OCI-LY7 (cell line): ENCODE measurements at places on chromosomes 1 and 21. TPM values are rescaled to one million over a fixed set of nuclear protein-coding genes. Genes with fewer than 3 reads are reported as not detected.
A peak's percentile ranks its signal among the peaks of the same experiment; 100 is the strongest.

Gene SFN
- 1.8 and 3.9 TPM in 2 replicates for total RNA-seq

DNA sequence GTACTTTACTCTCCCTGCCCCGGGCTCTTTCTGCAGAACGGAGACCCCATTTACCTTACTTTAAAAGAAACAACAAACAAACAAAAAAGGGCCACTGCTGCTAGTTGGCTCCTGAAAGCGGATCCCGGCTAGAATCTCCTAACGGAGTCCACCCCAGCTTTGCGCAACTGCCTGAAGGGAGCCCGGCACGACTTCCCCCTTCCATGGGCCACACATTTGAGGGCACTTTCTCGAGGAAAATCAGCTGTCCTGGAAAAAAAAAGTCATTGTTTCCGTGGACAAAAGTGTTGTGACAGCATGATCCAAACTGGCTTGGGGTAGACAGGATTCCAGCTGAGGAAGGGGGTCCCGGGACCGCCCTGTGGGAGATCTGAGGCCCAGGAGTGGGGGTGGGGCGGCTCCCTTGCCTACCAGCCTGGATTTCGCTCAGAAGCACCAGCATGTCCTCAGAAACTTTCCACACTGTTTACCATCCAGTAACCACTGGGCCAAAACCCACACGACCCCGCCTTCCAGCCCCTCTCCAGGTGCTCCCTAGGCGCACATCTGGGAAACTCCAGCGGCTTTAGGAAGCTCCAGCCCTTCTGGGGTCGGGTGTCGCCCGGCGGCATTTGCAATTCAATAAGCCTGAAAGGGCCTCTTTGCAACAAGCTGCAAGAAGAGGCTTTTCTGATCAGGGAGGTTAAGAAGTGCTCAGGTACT lies 4.8 kb downstream of the RIPK4 start:
- DNase-seq = no peak

- no peak for DNase-seq
Observed at GRCh38 chr1:154840269-154841176, 29.6 kb downstream of the KCNN3 start.

- no peak for DNase-seq
Observed at GRCh38 chr1:28358716-28359115, 10.8 kb upstream of the PHACTR4 start.

- peak; percentile 87 for DNase-seq
Observed at GRCh38 chr1:2194898-2195673, 514 bp upstream of the FAAP20 start.

Gene RHOU
- not detected in 2 replicates for total RNA-seq

- DNase-seq = no peak
Observed at GRCh38 chr1:118481126-118481525, 296.1 kb upstream of the SPAG17 start.

Gene LRRC7
- not detected in 2 replicates for total RNA-seq

Gene OR10X1
- not detected in 2 replicates for total RNA-seq

- DNase-seq = peak; percentile 29
Observed at GRCh38 chr1:59290193-59290949, 6.5 kb upstream of the FGGY start.

DNA sequence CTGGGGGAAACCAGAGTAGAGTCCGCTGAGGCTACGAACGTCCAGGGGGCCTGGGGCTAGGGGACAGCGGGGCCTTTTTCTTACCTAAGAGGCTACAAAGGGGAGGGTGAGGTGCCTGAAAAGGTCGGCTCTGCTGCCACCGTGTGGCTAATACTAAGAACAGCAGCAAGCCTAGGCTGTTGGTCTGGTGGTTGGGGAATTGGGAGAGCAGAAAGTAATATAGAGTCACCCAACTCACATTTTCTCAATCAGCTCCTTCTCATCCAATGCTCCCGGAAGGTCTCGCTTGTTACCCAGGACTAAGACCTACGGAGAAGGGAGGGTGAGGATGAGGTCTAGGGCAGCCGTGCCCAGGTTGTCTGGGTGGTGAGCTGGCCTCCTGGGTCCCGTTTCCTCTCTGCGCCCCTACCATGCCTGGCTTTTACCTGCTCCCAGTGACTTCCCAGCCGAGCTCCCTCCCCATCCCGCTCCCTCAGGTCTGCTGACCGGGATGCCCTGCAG lies 9.3 kb downstream of the ARL8A start:
- DNase-seq = peak; percentile 73

GRCh38 chr1:14403961-14404645 lies 194.4 kb upstream of the KAZN start:
- DNase-seq = no peak

DNA sequence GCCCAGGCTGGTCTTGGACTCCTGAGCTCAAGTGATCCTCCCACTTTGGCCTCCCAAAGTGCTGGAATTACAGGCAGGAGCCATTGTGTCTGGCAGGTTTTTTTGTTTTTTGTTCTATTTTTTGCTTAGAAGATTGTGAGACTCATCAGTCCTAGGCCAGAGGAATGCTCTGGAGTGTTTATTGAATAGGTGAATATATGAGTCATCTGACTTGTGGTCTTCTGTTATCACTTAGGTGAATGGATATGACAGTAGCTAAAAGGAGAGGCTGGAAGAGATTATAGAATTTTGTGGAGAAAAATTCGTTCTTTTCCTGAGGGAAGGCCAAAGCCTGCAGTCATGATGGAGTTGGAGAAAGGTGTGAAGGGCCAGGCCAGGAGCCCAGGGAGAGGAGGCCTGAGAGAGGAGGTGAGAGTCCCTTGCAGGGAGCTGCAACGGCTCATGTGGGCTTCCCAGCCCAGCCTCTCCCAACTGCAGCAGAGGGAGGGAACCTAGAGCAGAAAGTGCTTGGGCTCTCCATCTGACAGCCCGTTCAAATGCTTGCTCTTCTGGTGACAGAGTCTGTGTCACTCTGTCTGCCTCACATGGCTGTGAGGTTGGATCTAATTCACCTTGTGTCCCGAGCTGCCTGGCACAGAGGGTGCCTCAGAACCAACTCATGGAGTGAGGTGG lies 31.6 kb upstream of the ACOT11 start:
- no peak for DNase-seq

DNA sequence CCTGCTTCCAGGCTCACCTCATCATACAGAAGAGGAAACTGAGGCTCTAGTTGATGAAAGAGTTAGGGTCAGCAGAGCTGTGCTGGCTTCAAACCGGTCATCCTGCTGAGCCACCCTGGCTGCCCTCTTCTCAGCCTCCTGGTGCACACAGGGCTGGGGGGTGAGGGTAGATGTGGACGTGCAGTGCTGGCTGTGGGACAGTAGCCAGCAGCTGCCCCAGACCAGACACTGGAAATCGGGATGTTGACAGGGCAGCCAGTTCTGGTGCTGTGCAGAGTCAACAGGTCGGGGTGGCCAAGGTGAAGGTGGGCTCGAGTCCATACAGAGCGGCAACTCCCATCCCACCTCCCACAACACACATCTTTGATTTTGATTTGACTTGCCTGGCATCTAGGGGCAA lies 1.5 kb upstream of the CLCNKA start:
- no peak for DNase-seq

- no peak for DNase-seq
Observed at GRCh38 chr1:204475656-204476432, 18.8 kb downstream of the PIK3C2B start.

Gene PTPRU
- 3.3 and 4.6 TPM in 2 replicates for total RNA-seq

Gene BRINP3
- total RNA-seq = not detected in 2 replicates

Gene NR5A2
- total RNA-seq = 3.9 and 5.4 TPM in 2 replicates

Gene LYST
- total RNA-seq = 8.2 and 8.3 TPM in 2 replicates

Gene PADI6
- not detected in 2 replicates for total RNA-seq

Gene RXFP4
- 0.34 TPM in 1 of 2 replicates, not detected in the other for total RNA-seq

- DNase-seq = peak; percentile 75
Observed at GRCh38 chr1:222455188-222455879, 92.6 kb downstream of the HHIPL2 start.

DNA sequence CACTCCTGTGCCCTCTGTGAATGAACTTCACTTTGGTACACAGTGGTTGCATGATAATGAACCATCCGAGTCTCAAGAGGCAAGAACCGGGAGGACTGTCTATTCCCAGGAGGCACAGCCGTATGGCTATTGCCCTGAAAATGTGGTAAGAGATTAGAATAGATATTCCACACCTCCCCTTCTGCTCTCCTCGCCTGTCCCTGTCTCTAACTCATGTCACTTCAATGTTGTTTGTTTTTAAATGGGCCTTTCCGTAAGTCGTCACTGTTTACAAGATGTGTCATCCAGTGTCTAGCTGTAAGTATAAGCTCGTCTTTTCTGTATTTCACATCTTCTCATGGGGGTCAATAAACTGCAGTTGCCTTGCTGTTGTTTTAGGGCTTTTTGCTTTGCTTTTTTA lies 122.2 kb downstream of the PATJ start:
- DNase-seq = no peak

DNA sequence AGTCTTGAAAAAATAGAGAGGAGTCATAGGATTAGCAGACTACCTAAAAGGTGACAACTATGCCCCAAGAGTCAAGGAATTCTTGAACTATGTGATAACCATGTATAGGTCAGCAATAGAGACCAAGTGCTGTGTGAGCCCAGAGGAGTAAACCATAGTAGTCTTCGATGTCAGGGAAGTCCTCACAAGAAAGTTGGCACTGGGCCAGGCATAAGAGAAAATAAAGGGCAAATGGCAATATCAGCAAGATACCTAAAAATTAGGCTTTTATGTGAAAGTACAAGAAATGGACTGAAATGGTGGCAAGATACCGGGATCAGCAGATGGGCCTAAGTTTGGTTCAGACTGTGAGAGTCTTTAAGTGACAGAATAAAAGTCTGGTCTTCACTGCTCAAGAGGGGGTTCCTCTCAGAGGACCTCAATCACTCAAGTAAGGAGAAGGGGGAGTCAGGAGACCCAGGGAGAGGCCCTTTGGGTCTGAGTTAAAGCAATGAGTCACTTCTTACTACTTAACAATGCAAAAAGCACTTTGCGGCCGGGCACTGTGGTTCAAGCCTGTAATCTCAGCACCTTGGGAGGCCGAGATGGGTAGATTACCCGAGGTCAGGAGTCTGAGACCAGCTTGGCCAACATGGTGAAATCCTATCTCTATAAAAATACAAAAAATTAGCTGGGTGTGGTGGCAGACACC lies 95.0 kb downstream of the TEX35 start:
- DNase-seq = peak; percentile 45
